OCI-M1 (cell line): ENCODE measurements at places on chromosomes 1 and 21.

- no peak for DNase-seq
These were observed 4.4 kb upstream of the TNFRSF25 start for GRCh38 chr1:6470132-6471085.

DNA sequence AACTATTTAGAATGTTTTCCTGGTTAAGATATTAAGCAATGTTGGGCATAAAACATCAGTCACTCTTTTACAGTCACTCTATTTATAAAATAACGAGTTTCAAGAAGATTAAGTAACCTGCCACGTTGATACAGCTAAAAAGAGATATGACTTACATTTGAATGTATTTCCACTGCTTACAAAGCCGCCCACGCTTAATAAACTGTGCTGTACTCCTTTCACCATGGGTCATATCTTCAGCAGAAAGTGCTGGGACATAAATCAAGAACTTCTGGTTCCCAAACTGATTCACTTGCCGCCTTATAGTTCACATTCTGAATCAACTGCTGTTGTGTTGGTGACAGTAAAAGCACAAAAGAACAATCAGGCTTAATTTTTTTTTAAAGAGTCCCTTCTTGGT, 666.7 kb downstream of the NCAM2 start:
- DNase-seq, result no peak

- peak; percentile 47 for DNase-seq
These were observed 11.7 kb downstream of the LAX1 start for GRCh38 chr1:203776636-203777035.

- peak; percentile 92 for DNase-seq
These were observed 20.7 kb upstream of the MAPKAPK2 start for GRCh38 chr1:206663832-206664652.

DNA sequence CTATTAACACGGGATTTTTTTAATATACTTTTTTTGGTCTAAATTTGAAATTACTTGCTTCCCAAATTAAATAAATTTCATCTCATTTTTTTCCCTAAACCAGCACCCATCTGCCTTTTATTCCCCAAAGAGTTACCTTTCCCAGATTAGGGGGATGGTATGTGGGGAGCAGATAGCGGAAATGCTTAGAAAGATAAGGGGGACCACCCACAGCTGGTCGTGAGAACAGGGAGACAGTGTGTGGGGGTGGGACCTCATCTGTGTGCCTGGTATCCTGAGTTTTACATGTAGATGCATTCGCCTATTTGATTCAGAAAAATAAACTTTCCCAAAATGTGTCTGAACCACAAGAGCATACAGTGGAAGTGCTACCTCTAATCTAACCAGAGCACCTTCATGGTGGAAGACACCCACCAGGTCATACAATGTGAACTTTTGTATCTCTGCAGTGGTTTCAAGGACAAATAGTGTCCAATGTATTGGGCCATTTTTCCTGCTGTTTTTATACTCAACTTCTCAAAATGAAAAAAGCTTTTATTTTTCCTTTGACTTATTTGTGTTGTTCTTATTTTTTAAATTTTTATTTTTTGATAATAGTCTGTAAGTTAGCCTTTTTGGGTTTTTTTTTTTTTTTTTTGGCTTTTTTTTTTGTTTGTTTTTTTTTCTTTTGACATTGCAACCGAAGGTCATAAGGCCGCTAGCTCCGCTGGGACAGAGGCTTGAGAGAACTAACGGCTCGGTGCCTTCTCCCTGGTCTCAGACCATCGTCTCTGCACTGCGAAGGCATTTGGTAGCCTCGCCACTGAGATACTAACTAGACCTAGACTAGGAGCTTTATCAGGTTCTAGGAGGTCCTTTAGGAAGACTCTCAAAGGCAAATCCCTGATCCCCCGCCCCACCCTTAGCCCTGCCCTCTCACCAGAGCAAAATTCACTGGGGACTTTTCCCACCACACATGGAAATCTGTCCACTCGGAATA, 263.2 kb downstream of the TM2D1 start:
- DNase-seq, result no peak

- DNase-seq, result no peak
These were observed 11.6 kb upstream of the IFNGR2 start for GRCh38 chr21:33391656-33392055.

GRCh38 chr1:208187499-208188041, 56.6 kb downstream of the PLXNA2 start:
- peak; percentile 55 for DNase-seq

GRCh38 chr21:16162953-16163352, 433.2 kb downstream of the USP25 start:
- no peak for DNase-seq

DNA sequence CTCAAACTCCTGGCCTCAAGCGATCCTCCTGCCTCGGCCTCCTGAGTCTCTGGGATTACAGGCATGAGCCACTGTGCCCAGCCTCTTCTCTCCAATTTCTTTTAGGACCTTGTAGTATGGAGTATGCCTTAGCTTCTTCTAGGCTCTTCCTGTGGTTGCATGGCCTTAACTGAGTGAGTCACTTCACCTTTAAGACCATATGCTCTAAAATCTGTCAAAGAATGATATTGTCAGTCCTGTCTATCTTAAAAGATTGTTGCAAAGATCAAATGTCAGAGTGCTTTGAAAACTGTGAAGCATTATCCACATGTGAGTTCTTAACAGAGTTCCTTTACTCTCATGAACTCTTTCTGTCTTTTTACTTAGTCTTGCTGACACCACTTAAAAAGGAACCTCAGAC, 37.2 kb downstream of the ATP2B4 start:
- DNase-seq, result no peak

DNA sequence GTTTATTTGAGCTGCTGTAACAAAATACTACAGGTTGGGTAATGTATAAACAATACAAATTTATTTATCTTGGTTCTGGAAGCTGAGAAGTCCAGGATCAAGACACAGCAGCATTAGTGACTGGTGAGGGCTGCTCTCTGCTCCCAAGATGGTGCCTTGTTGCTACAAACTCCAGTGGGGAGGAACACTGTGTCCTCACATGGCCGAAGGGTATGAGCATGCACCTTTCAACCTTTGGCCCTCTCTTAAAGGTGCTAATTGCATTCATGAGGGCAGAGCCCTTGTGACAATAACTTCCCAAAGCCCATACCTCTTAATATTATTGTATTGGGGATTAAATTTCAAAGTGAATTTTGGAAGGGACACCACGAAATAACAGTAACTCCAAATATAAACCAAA, 55.3 kb upstream of the ATP1B1 start:
- DNase-seq, result no peak

GRCh38 chr1:50959303-50959912, 659 bp downstream of the FAF1 start:
- DNase-seq, result peak; percentile 63

DNA sequence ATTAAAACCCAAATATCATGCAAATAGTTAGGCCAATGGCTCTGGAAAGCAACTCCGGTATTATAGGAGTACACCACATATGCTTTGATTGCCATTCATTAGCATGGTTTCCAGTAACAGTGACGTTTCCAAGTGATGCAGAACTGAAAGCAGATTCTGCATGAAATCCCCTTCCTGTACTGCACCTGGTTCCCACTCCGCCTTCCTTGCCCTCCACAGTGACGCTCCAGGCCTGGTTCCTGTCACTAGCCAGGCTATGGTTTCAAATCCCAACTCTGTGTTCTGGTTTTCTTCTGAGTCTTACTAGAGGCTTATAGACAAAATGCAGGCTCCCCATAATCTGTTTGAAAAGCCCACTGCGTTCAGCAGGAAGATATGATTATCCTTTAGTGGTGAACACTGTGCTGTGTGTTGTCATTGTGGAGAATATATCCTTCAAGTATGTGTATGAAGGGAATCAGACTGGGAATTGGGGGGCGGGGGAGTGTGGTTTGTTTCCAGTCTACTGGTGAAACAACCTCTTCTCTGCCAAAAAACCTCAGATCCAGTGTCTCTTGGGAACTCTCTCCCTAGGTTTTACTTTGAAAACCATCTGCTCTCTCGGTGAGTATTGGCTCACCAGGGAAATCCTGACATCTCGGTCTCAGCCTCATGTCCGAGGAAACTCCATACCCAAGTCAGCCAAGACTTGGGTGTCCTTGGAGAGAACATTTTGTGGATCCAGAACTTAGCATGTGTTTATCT, 78.7 kb downstream of the TYW3 start:
- no peak for DNase-seq

DNA sequence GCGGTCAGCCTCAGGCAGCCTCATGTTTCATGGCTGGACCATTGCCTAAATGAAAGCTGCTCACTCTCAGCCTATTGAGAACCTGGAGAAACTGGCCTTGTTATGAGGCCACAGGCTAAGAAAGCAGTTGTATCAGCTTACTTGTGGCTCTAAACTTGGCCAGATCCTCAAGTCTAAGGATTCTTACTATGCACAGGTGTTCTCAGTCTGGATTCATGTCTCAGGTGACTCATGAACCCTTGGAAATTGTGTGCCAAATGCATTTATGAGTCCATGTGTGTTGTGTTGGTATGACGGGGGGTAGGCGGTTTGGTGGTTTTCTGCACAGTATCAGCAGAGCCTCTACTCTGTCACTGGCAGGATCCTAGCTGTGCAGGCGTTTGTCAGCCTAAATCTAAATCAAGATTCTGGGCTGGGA, 90.4 kb downstream of the ROR1 start:
- DNase-seq, result no peak

- no peak for DNase-seq
These were observed 1.0 kb downstream of the LYST start for GRCh38 chr1:235865565-235866204.

GRCh38 chr21:31667639-31668038, 8.1 kb downstream of the SOD1 start:
- peak; percentile 38 for DNase-seq

DNA sequence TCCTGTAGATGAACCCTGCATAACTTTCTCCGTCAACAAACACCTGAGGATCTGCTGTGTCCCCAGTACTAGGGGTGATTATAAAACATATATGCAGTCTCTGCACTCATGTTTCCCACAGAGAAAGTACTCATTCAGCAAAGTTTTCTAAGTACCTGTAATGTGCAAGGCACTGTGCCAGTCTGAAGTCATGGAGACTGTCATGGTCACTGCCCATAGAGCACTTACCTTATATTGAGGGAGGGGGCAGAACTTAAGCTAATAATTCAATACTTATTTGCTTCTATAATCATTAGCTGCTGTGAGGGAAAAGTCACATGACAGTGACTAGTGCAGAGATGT, 41.2 kb downstream of the MAP3K21 start:
- DNase-seq, result no peak

DNA sequence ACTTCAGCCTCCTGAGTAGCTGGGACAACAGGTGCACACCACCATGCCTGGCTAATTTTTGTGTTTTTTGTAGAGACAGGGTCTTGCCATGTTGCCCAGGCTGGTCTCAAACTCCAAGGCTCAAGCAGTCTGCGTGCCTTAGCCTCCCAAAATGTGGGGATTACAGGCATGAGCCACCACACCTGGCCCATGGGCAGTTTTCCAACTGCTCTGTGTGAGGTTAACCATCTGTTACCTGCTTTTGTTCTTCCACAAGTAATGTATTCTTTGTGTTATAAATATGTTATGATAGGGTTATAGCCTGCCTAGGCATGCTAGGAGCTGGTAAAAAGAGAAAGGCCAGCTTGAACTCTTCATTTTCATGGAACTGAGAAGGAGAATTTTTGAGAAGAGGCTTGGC, 30.7 kb downstream of the TUFT1 start:
- no peak for DNase-seq

DNA sequence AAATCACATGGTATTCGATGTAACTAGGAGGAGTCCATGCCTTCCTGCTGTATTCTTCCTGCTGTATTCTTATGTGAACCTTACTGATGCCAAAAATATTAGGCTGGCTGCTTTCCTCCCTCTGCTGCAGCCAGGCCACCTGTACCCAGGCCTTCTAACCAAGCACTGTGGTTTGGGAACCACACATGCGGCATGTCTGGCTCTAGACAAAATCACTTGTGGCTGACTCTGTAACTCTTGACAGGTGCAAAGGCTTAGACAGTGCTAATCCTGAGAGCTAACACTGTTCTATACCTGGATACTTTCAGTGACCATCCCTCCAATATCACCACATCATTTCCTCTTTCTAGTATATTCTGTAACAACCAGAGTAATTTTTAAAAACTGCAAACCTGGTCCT, 67.7 kb downstream of the PCP4 start:
- no peak for DNase-seq

- no peak for DNase-seq
These were observed 2.6 kb upstream of the NBPF3 start for GRCh38 chr1:21437341-21437640.
